ENCODE measurements at places on chromosomes 3 and 15.

DNA sequence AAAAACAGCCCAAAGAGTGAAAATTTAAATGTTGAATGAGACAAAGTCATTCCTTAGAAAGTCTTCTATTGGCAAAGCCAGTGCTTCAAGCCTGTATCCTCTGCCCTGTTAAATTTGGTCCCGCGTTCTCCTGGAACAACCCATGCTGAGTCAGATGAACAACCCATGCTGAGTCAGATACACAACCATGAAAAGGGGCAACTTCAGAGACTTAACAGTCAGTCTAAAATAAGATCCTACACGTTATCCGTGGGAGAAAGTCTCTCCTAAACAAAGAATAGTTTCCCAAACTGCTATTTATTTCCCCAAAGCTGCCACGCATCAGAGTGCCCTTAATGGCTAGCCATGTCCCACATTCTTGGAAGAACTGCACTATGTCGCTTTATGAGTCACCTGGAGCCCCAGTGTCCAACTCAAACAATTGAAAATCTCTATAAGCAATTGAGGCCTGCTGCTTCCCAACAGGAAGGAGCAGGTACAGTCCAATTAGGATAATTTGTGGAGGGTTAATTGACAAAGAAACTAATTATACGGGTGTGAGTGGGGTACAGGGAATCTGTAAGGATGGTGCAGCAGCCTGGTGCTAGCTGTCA lies 66.1 kb downstream of the WHAMM start:
- DNase-seq = peak; percentile 81

DNA sequence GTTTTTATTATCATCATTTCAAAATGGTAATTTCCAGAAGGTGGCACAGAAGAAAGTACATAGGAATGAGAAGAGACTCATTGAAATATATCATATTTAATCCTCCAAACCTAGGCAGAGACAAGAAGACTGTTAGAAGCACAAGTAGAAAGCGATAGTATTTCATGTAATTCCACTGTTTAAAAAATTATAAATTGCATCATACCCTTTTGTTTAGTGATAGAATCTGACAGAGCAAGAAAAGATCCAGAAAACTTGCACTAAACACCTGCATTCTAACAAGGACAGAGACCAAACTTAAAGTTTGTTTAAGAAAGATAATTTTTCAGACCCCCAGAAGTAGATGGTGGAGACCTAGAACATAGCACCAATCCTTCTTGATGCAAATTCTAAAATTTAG lies 56.9 kb upstream of the CD96 start:
- no peak for DNase-seq

GRCh38 chr3:192482809-192483208 lies 244.5 kb downstream of the FGF12 start:
- peak; percentile 29 for DNase-seq

DNA sequence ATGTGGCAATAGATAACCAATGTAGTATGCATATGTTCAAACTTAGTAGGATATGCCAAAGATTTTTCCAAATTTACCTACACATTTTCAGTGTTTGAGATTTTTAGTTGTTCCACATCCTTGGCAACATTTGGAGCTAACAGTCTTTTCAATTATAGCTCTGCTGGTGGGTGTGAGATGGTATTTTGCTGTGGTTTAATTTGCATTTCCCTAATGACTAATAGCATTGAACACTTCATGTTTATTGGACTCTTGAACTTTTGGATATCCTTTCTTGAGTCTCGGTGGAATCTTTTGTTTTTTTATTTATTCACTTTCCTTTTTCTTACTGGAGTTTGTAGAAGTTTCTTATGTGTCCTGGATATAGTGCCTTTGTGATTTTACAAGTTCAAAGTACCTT lies 11.0 kb upstream of the ILDR1 start:
- no peak for DNase-seq

- peak; percentile 88 for DNase-seq
These were observed 932 bp downstream of the GSK3B start for GRCh38 chr3:120093119-120093910.

DNA sequence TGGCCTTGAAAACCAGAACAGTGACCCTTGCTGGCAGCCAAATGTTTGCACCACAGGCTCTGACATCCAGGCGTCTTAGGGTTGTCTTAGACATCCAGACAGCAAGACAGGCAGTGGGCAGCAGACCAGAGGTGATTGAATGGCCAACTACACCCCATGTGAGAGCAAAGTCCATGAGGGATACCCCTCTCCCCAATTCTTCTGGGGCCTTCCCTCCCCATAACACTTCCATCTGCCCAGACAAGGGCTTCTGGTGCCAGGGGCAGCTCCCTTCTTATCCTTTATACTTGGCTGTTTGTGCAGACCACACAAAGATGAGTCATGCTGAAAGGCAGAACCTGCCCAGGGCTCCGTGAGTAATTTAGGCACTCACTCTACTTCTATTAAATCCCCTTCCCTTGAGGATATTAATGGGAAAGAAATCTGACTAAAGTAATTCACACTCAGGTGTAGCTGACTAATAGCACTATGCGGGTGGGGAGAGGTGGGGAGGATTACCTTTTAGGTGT lies 257.9 kb downstream of the UACA start:
- DNase-seq = peak; percentile 88

- DNase-seq = no peak
These were observed 95.3 kb upstream of the OXTR start for GRCh38 chr3:8864402-8865350.

GRCh38 chr3:134377896-134378295 lies 3.6 kb upstream of the AMOTL2 start:
- DNase-seq = no peak

DNA sequence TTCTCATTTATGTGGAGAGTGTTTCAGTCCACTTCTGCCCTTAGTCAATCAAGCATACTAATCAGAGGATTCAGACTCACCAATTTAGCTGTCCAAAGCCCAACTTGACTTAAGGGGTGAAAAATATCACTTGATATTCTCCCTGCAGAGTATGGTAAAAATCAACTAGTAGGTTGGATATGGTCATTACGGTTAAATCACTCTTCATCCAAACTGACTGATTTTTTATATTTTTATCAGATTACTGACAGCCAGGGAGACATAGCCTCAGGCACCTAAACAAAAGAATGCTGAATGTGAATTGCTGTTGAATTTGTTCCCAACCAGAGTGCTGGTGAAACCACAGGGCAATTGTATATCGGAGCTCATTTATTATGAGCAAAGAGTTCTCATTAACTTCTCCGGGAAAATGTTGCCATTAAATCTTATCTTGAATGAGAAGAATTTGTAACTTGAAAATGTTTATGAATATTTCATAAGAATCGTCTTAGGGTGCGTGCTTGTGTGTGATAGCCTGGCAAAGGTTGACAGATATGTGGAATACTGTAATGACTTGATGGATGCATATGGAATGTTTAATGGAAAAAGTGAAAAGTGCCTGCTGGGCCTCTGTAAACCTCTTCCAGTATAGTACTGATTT lies 411.2 kb downstream of the NAALADL2 start:
- DNase-seq = no peak
